ENCODE measurements at places on chromosomes 5 and 9.
A peak's percentile ranks its signal among the peaks of the same experiment; 100 is the strongest.

DNA sequence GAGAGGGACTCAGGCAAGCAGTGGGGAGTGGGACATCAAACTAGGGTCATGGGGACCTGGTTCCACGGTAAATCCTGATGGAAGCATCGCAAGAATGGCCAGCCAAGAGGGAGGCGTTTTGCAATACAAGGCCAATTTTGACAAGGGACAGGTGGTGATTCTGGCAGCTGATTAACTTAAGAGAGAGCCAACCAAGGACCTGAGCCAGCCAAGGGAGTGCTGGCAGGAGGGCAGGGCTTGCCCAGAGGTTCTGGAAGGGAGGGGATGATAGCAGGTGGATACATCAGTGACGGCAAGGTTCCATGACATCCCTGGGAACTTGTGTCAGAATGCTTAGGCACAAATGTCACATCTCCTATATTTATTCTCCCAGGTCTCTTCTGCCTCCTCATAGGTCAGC lies 32.8 kb upstream of the PUM3 start:
- no peak for DNase-seq

DNA sequence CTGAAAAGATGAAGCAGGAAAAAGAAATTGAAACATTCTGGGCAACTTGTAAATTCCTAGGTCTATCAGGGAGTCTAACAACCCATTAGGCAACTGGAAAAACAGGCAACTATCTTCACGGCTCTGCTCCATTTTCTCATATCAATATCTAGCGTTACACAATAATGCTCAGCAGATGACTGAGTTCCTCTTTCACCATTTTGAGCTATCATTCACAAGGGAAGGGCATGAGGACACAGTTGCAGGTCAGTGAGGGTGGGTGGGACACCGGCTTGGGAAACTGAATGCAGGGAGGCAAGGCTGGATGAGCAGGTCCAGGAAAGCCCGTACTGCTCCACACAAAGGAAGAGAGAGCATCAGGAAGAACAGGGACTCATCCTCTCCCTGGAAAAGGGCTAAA lies 67.0 kb downstream of the FRMD3 start:
- peak; percentile 13 for DNase-seq

GRCh38 chr5:167987490-167988280 lies 303.8 kb upstream of the WWC1 start:
- DNase-seq, result no peak

DNA sequence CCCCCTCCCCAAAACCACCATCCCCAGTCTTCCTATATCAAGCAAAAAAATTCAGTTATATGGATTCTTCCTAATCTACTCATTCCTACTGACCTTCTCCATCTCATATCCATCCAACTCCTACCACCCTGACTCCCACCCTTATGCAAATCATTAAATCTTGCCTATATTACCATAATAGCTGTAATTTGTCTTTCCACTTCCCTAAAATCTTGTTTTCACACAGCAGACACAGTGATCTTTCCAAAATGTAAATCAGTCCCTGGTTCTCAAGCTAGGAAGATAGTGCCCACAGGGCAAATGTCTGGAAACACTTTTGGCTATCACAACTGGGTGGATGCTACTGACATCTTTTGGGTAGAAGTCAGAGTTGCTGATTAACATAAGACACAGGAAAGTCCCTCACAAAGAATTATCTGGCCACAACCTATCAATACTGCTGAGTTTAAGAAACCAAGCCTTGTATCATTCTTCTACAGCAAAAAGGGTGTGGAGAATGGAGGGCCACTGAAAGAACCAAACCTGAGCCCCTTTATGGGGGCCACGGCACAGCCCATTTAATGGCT lies 1.4 kb downstream of the SRA1 start:
- DNase-seq, result no peak

DNA sequence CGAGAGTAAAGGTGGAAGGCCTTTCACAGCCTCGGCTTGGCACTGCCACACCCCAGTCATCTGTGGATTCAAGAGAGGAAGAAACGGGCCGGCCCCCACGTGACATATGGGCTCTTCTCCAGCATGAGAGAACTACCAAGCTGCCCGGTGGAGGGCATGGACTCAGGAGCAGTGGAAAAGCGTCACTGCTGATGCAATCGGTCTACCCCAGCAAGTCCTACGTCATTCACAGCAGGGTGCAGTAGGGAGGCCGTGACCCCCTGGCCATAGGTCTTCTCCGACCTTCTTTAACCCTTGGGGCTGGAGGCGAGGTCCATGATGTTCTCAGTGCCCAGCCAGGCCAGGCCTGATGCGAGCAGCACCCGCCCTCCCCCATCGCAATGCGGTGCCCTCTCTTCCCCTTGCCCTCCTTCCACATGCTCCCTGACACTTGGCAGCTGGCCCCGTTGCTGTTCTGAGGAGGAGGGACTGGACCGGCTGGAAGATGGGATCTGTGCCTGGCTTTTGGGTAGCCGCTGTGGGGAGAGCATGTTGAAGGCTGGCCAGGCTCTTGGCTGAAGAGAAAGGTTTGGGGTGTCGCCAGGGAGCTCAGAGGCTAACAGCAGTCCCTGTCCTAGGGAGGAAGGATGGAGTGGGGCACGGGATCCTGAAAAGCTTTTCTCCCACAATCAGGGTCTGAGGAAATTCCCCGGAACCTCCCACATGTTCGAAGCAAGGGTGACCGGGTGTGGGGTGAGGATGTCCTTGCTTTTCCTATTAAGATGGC lies 89.8 kb downstream of the LIFR start:
- DNase-seq, result no peak

- DNase-seq, result no peak
These were observed 282.3 kb downstream of the DEPDC1B start for GRCh38 chr5:60417500-60418181.

DNA sequence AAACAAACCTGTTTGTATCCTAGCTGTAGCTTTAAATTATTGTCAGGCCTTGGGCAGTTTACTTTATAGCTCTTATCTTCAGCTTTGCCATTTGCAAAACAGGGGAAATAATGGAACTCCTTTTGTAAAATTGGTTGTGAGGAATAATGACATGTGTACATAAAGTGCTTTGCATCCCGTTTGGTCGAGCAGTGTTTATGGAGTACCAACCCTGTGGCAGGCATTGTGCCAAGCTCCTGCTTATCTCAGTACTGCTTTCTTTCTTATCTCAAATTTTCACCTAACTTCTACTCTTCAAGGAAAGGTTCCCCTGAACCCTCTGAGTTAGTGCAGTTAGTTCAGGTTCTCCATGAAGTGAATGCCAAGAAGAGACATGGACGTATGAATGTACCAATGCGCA lies 9.4 kb upstream of the TENT2 start:
- DNase-seq, result no peak

DNA sequence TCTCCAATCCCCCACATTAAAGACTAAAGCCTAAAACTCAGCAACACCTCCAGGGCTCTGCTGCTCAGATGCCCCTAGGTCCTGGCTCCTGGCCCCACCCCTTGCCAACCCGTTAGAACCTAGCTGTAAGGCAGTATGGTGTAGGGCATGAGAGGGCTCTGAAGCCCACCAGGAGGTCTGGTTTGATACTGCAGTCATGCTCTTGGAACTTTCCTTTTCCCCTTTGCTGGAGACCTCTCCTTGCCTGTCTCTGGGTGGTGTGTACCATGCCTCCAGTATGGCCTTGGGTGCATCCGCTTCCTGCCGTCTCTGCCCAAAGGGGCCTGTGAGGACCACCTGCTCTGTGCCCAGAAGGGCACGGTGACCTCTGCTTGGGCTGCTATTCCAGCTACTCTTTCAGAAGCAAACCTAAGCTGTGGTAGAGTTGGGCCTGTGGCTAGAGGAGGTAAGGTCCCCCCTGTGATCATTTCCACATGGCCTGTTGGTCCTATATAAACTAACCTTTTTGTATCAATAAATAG lies 3.5 kb downstream of the TENT4A start:
- no peak for DNase-seq

DNA sequence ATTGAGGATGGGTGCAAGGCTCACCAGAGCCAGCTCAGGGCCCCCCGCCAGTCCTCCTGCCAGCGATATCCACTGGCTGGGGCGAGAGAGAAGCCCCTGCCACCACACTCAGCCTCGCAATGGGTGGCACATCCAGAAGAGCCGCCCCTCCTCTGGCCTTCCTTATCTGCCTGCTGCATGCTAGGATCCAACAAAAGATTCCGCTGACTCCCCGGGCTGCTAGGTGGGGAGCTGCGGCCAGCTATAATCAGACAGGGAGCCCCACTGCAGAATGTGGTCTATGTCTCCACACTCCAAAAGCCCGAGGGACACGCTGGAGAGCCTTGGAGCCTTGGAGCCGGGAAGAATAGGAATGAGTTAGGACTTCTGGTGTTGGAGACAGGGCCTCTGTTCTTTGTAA lies 32.8 kb downstream of the COL23A1 start:
- DNase-seq, result no peak

- no peak for DNase-seq
These were observed 37.5 kb upstream of the SHB start for GRCh38 chr9:38106488-38106887.

DNA sequence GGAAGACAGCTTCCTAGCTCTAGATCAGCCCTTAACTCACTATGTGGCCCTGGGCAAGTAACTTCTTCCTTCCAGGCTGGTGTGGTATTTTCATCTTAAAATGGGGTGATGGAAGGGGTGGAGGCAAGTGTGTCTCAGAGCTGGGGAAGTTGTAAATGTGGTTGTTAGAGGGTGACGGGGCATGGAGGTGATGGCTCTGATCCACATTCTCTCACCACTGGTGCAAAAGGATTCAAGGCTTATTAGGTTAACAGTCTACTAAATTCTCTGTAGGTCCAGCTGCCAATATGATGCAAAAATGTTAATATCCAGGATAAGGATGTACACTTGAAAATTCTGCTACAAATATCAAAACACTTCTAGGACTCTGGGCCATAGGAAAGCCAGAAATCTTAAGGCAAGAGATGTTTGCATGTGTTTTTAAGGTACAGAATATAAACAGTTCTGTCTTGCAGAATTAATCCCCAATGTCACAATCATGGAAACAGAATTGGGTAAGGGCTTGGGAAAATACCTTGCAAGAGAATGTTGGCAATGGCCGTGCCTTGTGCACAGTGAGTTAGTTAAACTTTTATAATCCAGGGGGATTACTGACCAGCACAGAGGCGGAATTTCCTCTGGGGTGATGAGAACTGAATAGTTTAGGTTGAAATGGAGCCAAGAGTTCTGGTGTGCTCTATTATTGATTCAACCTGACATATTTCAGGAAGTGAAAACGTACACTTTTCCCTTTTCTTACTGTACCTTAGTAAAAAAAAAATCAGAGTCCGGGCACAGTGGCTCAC lies 19.8 kb downstream of the TNFSF15 start:
- no peak for DNase-seq

DNA sequence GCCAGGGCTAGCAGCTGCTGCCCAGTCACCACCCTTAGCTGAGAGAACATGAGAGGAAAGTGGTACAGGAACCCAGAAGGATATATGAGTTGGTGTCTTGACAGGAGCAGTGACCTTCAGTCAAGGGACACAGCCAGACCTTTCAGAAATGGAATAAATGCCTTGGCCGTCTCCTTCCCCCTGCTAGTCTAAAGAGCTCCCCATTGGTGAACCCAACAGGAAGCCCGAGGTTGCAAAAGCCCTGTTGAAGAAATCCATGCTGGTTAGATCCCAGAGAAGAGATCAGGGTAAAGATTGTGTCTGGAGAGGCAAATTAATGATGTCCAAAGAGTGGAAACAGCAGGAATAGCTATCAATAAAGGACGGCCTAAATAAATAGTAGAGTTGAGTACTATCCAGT lies 244.5 kb downstream of the NR3C1 start:
- no peak for DNase-seq

DNA sequence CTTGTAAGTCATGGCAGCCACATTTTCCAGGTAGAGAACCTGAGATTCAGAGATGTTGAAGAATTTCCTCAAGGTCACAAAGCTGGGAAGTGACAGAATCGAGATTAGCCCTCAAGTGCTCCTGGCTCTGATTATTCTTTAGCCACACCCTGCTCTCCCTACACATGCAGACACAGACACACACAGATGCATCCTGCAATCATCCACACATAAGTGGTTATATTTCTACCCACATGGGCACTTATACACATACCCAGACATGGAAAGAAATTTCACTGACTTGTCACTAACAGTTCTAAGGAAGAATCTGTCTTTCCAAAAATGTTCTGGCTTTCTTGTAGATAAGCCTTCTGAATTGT lies 32.2 kb upstream of the GALNT10 start:
- no peak for DNase-seq

GRCh38 chr9:27504259-27504658 lies 19.8 kb upstream of the IFNK start:
- DNase-seq, result no peak

DNA sequence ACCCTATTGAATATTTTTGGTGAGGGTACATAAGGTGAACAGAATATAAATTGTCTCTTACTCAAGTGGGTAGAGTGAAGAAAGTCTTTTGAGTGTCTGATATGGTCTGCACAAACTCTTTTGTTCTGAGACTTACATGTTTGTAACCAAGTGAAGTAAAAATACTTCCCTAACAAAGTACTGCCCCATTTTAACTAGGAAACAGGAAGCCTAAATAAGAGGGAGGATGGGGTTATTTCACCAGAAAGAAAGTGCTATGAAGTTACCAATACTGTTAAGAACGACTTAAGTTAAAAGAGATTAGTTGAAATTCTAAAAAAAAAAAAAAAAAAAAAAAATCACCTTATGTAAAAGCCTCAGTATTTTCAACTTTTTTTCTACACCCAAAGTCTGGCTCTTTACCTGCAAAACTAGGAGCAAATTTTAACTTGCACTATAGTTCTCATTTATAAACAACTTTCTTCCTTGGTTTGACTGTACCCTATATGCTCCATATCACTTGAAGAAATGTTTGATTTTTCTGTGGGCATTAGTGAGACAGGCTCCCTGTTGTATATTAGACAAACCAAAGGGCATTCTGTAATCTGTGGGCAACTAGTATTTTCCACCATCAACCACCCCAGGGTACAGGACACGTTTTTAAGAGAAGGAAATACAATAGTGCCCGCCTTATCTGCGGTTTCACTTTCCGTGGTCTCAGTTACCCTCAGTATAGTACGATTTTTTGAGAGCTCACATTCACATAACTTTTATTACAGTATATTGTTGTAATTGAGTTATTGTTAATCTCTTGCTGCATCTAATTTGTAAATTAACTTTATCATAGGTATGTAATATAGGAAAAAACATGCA lies 127.7 kb downstream of the NR3C1 start:
- no peak for DNase-seq

GRCh38 chr5:95743877-95744276 lies 12.7 kb downstream of the RHOBTB3 start:
- DNase-seq, result no peak

GRCh38 chr5:148853868-148854267 lies 27.5 kb downstream of the ADRB2 start:
- no peak for DNase-seq
